ENCODE measurements at places on chromosomes 16 and 17.

DNA sequence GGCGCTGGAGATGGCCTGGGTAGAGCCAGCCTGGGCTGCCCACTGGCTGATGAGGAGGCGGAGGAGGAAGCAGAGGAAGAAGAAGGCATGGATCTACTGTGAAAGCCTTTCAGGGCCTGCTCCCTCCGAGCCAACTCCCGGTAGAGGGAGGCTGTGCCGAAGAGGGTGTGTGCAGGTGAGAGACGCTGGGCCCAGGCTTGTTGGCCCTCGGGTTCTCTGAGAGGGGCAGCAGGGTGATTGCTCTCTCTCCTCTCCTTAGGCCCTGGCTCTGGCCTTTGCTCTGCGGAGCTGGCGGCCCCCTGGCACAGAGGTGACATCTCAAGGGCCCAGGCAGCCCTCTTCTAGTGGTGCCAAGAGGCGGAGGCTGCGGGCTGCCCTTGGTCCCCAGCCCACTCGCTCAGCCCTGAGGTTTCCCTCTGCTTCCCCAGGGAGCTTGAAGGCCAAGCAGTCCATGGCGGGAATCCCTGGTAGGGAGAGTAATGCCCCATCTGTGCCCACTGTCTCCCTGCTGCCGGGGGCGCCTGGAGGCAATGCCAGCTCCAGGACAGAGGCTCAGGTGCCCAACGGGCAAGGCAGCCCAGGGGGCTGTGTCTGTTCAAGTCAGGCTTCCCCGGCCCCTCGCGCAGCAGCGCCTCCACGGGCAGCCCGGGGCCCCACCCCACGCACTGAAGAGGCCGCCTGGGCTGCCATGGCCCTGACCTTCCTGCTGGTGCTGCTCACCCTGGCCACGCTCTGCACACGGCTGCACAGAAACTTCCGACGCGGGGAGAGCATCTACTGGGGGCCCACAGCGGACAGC is 3.6 kb downstream of the TP53I13 start:
- DNase-seq = no peak

DNA sequence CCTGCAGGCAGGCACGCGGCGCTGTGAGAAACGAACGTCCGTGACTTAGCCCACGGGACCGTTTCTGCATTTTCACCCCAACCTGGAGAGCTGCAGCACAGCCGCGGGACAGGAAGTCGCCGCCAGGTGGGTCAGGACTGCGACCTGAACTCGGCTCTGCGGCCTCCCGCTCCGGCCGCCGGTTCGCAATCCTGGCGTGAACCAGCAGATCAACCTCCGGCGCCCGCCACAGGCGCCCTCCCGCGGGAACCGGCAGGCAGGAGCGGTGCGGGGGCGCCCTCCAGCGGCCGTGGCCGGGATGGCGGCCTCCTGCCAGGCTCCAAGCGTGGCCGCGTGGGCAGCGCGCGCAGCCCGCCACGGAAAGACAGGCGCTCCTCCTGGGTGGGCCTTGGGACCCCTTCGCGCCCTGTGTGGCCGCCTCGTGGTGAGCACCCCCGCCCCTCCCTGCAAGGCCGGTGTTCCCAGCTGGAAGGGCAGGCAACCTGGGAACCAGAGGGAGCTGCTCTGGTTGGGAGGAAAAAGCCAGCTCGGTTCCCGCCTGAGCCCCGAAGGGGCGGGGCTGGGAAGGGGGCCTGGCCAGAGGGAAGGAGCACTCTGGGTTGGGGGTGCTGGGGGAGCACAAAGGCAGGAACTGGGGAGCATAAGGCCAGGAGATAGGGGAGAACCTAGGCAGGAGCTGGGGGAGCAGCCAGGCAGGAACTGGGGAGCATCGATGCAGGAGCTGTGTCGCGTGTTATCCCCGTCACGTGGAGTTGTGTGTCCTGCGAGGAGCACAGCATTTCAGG is 28.2 kb downstream of the ACTG1 start:
- peak; percentile 90 for DNase-seq

DNA sequence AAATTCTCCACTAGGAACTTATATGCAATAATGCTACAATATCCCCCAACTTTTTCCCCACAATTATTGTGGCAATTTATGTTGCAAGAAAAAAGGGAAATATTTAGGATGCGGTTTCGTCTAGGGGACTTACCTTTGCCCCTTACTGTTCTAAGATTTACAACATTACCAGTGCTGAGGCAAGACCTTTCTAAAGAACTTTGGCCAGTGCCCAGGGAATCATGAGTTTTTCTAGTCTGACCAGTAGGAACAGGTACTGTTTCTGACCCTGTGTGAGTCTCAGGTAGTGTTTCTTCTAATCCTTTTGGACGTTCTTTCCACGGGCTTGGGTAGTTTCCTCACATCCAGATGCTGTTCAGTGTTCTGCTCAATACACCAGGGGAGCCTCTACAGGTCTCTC is 373.7 kb downstream of the HAPSTR1 start:
- no peak for DNase-seq

DNA sequence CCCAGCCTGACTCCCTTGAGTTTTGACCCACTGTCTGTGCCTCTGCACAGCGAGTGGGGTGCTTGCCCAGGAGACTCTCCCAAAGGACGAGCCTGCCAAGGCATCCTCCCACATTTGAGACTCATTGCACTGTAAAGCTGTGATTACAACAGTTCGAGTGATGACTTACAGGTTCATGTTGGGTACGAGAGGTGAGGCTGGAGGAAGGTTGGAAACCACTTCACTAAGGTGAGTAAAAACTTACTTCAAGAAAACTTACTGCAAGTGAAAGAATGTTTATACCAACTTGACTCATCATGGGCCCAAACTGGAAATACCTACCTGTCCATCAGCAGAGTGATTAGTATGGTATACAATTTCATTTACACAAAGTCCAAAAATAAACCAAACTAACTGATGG is 360.1 kb upstream of the CDH11 start:
- DNase-seq = no peak

DNA sequence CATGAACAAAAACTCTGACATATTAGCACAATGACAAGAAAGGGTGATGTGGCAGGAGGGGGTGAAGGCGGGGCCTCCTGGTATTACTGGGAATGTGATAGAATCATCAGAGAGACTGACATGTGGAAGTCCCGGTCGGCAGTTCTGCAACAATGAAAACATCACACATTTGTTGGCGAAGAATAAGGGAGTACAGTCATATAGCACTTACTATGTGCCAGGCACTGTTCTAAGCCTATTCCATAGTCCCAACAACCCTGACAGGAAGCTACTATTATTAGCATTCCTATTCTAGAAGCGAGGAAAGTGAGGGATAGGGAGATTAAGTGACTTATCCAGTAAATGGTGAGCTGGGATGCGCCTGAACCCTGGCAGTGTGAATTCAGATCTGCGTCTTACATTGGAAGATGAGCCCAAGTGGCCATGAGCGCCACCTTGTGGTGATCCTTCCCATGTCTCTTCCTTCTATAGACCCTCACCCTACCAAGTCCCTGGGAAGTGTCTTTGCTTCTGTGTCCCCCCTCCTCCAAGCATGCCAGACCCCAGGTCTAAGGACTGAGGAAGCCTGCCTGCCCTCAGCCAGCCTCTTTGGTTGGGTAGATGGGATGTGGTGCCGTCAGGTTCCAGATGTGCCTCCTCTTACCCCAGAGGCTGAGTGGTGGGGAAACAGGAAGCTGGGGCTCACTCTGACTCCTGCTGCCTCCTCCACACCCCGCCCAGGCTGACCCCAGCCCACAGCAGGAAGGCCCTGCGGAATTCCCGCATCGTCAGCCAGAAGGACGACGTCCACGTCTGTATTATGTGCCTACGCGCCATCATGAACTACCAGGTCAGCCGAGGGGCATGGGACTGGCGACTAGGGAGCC is 14.0 kb downstream of the FMNL1 start:
- DNase-seq = peak; percentile 70

- DNase-seq = no peak
Measured at GRCh38 chr17:74742978-74743545, 5.4 kb upstream of the NHERF1 start.

DNA sequence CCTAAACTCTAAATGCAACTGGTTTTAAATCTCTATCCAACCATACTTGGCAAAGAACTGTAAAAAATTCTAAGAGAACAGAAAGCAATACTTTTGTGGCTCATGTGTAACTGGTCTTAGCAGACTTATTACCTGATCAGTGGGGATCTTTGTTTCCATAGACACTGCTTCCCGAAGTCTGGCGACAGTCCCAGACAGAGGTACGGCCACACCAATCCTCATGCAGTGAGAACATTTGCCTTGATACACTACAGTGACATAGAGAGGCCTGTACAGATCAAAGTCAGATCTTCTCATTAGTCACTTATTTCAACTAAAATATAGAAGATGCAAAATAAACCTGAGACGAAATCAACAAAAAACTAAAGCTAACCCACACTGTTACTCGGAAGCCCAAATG is 43.9 kb downstream of the USP31 start:
- no peak for DNase-seq

- DNase-seq = no peak
Measured at GRCh38 chr16:561957-562938, 2.1 kb downstream of the PRR35 start.

GRCh38 chr16:50274326-50275097 is 8.2 kb downstream of the ADCY7 start:
- DNase-seq = no peak
